ENCODE measurements at places on chromosomes 5 and 9.
A peak's percentile ranks its signal among the peaks of the same experiment; 100 is the strongest.

DNA sequence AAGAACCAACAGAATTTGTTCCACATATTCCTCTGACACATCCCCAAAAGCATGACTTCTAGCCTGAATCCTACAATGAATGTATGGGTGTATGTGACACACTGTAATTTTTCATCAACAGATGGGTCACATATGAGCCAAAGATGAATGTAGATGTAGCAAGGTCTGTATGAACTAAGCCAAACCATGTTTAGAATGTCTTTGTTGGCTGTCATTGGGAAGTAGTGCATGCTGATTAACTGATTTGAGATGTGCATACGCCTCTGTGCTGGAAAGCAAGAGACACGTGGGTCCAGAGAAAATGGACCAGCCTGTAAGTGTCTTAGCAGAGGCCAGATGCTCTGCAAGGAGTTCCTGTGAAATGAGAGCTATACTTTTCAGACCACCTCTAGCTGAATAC lies 222.0 kb downstream of the COMMD10 start:
- DNase-seq = no peak

DNA sequence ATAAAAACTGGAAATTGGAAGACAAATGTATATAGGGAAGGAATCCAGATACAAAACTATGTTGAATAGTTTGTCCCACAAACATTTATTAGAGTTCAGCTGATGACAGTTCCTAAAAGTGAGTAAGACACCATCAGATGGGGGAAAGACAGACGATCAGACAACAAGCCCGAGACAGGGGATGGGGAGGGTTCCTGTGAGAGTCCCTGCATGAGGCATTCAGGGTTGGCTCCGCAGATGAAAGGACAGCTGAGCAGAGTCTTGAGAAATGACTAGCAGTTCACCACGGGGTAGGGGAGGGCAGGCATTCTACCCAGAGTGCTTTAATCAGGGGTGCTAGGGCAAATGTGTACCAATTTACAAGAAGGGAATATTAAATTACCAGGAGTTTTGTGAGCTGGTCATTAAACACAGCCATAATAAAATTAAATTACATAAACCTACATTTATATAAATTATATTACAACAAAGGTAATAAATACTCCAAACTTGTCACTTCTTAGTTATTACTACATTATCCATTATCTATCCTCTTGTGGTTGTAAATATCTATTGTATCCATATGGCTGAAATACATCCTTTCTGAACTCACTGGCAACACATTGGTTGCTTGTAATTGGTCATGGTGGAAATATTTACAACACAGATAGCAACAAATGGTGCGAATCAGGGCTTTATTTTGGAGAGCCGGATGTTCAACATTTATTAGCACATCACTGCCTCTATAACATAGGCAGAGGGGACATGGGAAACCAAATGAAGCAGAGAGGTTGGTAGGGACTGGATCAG lies 27.8 kb downstream of the TNFSF15 start:
- DNase-seq = no peak

DNA sequence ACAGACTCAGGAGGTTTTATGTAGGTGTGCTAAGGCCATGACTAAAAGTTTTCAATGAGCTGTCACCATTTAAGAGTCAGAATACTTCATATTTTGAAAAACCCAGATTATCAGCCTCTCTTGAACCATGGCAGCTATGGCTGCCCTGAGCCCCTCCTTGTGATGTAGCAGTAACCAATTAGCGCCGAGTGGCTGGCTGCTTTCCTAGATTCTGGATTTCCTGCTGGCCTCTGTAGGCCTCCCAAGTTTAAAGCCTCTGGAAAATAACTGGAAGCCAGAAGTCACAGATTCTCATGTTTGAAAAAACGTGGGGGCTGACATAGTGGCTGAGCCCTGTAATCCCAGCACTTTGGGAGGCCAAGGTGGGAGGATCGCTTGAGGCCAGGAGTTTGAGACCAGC lies 25.5 kb downstream of the DAB2IP start:
- no peak for DNase-seq

DNA sequence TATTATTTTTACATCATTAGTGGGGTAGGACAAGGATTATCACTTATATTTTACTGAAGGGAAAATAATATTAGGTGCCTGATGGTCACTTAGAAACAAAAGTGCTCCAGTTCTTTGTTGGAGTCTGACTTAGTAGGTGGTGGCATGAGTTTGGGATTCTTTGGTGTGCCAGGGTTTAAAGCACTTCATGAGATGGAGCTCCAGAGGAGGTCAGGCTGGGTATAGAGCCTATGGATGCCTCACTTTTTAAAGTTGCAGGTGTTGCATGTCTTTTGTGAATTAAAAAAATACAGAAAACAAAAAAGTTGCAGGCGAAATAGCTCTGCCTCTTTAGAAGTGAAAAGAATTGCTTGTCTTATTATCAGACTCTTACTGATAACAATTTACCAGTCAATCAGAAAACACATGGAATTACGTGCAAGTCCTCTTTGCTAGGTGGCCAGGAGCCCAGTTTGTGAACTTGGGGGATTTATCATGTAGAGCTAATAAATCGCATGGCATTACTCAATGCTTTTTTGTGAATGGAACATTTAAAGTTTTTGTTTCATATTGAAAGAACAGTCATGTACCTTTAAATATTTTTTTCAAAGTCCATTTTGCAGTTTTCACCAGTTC lies 1.6 kb downstream of the ITK start:
- DNase-seq = no peak

DNA sequence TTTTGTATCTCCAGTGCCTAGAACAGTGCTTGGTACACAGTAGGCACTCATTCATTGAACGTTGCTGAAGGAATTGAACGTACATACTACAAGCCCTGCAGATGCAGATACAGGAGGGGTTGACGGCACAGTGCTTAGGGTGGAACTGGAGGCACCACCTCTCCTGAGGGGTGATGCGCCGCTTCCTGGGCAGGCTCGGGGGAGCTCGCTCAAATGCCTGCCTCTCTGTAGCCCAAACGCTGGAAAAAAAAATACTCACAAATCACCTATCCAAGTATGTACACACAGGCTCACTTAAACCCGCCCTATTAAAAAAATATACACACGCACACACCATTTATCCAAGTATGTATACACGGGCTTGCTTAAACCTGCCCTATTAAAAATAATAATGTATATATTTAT lies 536 bp upstream of the COMMD10 start:
- DNase-seq = no peak

DNA sequence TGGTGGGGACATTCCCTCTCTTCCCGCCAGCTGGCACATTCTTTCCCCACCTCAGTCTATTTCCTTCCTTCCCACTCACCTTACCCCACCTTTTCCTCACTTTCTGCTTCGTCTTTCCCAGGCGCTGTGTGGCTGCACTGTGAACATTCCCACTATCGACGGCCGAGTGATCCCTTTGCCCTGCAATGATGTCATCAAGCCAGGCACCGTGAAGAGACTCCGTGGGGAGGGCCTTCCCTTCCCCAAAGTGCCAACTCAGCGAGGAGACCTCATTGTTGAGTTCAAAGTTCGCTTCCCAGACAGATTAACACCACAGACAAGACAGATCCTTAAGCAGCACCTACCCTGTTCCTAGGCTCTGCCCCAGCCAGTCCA lies 7.3 kb downstream of the DNAJB5 start:
- DNase-seq = no peak

DNA sequence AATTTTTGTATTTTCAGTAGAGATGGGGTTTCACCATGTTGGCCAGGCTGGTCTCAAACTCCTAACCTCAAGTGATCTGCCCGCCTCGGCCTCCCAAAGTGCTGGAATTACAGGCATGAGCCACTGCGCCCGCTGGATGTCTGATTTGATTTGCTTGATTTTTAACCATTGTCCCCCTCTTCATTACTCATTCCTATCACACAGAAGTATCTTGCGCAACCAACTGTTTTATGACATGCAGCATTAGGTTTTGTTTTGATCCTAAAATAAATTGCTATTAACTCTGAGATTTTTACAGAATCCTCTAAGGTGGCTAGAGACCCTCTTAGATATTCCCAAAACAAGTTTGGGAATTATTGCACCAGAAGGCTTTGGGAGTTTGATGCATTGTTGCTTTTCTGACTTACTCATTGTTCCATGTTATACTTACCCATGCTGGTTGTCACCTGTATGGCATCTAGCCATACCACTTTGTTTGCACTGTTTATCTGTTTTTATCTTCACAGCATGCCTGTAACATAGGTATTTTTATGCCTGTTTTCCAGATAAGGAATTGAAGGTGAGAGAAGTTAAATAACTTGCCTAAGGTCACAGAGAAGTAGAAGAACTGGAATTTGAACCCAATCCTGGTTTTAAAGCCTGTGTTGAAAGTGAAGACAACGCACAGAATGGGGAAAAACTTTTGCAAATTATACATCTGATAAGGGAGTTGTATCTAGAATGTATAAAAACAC lies 35.9 kb upstream of the PWWP2A start:
- peak; percentile 74 for DNase-seq

- peak; percentile 71 for DNase-seq
Measured at GRCh38 chr5:127892467-127893207, 189.4 kb downstream of the CCDC192 start.

- no peak for DNase-seq
Measured at GRCh38 chr9:90001747-90002146, 396.9 kb downstream of the GADD45G start.

GRCh38 chr5:139062910-139063663 lies 135.1 kb downstream of the SIL1 start:
- no peak for DNase-seq

DNA sequence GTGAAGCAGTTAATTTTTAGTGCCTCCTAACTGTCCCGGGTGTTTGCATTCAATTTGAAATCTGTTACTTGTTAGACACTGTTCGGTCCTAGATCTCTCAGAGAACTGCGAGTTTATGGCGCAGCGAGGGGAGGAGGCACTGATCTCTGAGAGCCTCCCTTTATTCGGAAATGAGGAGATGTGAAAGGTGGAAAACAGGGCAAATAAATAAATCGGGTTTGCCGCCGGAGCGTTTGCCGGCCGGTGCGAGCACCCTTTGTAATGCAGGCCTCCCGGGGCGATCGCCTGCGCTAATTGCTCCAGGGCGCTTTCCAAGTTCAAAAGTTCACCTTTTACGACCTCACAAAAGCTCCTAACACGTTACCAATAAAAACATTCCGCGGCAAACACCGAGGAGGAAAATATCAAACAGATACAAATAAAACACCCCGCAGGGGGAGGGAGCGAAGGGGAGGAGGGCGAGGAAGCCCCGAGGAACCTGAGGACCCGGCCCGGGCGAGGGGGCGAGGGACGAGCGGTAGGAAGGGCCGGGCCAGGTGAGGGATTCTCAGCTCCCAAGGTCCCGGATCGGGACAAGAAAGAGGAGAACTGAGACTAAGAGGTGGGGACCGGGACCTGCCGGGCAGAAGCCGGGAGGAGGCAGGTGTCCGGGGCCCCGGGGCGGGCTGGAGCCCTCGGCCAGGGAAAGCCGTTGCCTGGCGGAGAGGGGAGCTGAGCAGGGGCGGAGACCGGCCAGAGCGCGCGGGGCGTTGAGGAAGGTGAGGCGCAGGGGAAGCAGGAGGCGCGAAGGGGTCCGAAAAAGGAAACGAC lies 1.4 kb downstream of the NR6A1 start:
- peak; percentile 80 for DNase-seq

DNA sequence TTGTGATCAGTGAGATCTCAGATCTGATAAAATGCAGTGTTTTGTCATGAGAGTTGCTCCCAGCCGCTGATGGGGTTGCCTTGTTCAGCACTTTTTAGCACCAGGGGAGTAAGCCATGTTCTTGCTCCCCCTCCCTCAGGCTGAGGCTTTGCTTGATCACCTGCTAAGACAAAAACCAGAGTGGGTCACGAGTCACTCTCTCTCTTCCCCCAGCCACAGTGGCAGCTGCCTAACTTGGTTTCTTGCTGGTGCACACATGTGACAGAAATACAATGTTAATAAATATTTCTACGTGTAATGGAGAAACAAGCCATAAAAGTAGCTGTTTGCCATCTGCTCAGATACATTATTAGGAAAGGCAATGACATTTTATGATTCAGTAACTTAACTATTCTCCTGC lies 212.4 kb upstream of the DMRT1 start:
- DNase-seq = no peak
